ENCODE measurements at places on chromosomes 5 and 9.

DNA sequence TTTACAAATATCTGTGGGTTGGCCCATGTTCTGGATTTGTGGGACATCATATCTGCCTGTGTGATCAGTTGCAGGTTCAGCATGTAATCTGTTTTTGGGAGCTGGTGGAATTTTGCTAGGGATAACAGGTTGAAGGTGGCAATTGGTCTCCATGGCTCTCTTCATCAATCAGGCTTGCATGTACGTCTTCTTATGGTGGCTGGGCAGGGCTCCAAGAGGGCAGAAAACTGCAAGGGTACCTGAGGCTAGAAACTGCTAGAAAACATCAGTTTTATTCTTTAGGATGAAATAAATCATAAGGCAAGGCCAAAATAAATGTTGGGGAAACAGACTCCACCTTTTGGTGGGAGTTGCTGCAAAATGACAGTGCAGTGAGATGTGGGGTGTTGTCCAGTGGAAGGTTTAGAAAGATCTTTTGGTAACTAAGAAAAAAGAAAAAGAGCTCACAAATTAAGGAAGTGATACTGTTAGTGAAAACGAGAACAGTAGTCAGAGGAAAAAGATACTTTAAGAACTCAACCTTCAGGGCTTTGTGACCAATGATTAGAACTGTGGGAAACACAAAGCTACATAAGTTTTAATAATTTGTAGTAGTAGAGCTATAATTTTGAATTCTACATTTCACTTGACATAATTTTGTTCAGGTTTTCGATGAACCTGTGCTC lies 300.7 kb upstream of the IZUMO3 start:
- DNase-seq, result no peak

DNA sequence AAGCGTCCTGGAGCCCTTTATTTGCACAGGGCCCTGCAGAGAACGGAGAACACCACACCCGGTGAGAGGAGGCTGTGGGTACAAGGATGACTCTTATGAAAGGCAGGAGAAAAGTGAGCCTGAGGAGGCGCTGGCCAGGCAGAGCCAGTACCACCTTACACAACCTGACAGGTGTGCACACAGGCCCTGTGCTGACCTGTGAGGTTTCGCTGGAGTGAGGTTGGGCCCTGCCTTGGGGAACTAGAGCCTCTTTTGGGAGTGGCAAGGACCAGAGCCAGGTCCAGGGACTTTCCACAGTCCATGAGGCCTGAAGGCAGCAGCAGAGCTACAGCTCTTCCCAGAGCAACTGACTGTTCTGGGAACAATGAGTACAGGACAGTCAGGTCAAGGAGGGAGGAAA lies 3.1 kb downstream of the SRD5A1 start:
- no peak for DNase-seq

DNA sequence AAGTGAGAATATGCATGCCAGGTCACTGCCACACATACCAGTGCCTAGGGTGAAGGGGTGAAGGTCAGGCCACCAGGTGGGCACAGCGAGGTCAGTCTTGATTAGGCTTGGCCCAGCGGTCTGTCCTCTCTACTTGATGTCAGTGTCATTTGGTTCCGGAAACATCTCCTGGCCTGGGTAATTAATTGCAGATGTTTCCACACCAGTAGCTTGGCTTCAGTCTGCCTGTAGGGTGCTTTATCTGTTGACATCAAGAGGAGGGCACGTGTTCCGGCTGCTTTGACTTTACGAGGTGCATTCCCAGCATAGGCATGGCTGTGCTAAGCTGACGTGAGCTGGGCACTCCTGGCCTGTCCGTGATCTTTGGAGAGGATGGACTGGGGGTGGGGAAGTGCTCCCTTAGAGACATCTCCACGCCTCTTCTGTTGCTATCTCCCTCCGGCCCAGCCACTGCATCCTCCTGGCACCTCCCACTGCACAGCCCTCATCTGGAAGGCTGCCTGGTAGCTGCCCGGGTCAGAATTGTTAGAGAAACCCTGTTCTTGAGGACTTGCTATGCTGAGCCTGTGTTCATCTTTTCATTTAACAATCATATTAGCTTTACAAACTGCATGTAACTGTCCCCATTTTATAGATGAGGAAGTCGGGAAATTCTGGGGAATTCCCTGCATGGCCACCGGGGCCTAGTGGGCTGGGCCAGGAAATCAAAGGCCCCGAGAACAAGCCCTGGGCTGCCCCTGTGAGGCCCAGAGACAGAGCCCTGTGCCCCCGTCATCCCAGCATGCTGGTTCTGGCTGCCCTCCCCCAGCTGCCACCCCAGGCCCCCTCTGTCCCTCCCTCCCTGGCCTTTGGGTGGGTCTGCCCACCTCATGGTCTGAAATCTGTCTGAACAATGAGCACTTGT lies 29.1 kb downstream of the JADE2 start:
- DNase-seq, result peak; percentile 87

GRCh38 chr9:26325444-26325829 lies 567.2 kb downstream of the CAAP1 start:
- no peak for DNase-seq

DNA sequence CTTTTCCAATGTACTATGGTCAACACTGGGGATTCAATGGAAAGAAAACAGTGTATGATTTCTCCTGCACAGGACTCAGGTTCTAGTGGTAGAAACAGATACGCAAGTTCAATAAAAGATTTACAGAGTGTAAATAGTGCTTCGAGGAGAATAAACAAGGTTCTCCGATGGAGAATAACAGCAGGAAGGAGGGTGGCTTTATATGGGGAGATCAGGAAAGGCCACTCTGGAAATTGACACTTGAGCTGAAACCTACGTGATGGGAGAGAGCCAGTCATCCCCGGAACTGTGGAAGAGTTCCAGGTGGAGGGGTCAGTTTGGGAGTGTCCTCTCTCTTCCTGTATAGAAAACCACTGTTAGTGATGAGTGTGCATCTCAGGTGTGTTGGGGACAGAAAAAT lies 65.9 kb downstream of the GARNL3 start:
- DNase-seq, result no peak

DNA sequence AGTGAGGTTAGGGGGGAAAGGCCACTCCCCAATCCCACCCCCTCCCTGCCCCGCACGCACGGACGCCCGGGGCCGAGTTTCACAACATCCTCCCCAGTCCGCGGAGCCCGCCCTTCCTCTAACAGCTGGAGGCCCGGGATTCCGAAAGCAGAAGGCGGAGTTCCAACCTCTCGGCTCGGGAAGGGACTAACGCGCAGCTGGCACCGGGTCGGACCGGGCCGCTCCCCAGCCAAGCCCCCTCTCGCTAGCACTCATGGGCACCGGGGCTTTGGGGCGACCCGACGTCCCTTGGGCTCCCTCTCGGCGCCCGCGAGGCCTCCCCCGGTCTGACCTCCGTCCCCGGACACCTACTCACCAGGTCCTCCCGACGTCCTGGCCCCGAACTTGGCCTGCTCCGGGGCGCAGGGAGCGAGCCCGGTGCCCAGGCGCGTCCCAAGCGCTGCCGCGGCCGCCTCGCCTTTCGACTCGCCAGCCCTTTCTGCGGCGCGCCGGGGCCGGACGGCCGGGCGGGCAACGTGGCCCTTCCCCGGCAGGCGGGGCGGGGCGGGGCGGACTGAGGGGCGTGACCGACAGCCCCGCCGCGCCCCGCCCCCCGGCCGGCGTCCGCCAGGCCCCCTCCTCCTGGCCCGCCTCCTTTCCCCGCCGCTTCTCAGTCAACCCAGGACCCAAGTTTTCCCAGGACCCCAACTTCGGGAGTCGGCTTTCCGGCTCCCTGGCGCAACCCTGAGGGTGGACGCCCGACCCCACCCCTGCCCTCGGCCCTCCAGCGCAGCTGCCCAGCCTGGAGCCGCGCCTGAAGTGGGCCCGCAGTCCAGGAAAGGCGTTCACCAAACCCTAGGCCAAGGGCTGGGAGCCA lies at the start of gene MGAT1:
Gene MGAT1 (minus strand): TSS at position 482 of the 856 bp plus-strand sequence. CDS start 9,835 bp downstream, outside the sequence.
- peak; percentile 94 for DNase-seq

DNA sequence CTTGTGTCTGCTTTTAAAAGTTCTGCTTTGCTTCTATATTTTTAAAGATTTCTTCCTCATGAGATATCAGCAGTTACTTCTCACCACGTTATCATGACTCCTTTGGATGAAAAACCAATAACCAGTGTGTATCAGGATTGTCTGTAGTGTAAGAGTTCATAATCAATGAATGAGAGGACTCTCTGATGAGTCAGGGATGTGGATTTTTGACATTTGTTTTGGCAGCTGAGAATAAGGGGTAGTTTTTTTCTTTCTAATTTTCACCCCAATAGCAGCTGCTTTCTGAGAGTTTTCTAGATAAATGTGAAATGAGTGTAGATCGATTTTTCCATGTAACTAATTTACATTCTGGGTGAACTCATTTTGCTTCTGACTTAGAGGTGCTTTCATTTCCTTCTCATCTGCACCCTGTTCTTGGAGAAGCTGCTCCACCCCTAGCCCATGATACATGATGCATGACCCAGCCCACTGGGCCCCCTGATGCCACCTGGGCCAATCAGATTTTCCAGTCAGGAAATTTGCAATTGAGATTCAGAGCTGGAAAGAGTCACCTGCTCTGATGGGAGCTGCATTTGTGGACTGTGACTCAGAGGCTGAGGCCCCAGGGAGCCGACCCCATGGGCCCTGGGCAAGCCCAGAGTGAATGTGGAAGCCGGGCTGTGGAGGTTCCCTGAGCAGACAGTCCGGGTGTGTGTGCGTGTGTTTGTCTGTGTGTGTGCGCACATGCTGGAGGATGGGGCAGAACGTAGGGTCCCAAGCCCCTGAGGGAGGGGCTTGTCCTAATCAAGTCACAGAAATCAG lies 159.3 kb downstream of the RGS3 start:
- DNase-seq, result peak; percentile 67

All from AG20443 (cell line).